Activated CD4-positive, alpha-beta T cell treated with anti-CD3 and anti-CD28 coated beads, Interleukin-10, Interleukin-2, amounts not matched to agents 100 ng/mL and 50 ng/mL, durations not matched to agents 16 hours and 8 hours (primary cell): ENCODE measurements at places on chromosomes 5 and 9.
A peak's percentile ranks its signal among the peaks of the same experiment; 100 is the strongest.

- DNase-seq = no peak
These were observed 163.8 kb upstream of the PAPPA start for GRCh38 chr9:115989831-115990230.

GRCh38 chr5:149228618-149229297, 42.9 kb upstream of the AFAP1L1 start:
- DNase-seq = no peak

DNA sequence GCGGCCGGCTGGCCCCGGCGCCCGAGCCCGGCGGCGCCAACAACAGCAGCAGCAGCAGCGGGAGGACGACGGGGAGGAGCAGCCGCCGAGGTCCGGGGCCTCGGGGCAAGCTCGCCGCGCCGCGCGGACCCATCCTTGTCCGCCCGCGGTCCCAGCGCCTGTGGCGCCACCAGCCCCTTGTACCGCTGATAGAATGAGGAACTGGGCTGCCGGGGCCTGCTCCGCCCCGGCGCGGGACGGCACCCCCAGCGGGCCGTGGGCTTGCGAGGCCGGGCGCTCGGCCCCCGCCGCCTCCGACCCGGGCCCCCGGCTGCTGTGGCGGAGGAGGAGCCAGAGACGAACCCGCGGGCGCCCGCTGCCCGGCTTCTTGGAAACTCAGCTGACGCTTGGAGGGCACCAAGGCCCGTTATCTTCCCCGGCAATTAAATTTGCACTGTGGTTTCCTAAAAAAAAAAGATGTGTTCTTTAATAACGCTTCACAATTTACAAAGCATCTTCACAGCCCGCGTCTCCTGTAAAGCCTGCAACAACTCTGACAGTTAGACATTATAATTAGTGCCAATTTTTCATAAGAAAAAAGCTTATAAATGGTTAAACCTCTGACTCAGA, at the start of gene ARSB:
TSS of gene ARSB (minus strand) at position 195 of the 609 bp plus-strand sequence. CDS start at position 133, 62 bp downstream.
- peak; percentile 76 for DNase-seq

GRCh38 chr5:172659909-172660628, 19.0 kb downstream of the NEURL1B start:
- no peak for DNase-seq

DNA sequence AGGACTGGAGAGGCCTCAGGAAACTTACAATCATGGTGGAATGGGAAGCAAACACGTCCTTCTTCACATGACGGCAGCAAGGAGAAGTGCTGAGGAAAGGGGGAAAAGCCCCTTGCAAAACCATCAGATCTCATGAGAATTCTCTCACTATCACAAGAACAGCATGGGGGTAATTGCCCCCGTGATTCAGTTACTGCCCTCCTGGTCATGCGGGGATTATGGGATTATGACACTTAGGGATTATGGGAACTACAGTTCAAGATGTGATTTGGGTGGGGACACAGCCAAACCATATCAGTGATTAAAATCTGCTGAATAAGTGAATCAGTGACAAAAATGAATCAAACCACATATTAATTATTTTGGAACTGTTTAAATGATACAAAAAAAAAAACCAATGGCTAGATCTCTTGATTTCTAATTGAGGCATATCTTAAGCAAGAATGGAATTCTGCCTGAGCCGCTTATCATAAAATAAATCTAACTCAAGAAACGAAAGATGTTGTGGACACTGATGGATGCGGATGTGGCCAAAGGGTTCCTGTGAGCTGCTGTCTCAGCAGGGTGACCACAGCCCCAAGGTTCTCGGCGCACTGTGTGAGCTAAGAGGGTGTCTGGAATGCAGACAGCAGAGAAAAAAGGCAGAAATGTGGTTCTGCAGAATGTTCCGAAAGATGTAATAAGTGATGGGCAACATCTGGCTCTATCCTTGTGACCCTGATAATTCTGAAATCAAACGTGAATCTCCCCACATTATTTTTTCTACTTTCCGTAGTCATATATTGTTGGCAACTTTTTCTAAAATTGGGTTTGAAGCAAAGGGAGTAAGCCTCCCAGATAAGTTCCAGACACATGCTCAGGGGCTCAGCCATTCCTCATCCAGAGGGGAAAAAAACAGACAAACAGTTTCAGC, 107.2 kb upstream of the ICE1 start:
- DNase-seq = no peak

- no peak for DNase-seq
These were observed 23.3 kb downstream of the SPZ1 start for GRCh38 chr5:80343067-80343466.

- no peak for DNase-seq
These were observed 88.3 kb downstream of the MAP1B start for GRCh38 chr5:72195581-72195980.

- no peak for DNase-seq
These were observed 161.7 kb downstream of the OXCT1 start for GRCh38 chr5:41708604-41708940.

DNA sequence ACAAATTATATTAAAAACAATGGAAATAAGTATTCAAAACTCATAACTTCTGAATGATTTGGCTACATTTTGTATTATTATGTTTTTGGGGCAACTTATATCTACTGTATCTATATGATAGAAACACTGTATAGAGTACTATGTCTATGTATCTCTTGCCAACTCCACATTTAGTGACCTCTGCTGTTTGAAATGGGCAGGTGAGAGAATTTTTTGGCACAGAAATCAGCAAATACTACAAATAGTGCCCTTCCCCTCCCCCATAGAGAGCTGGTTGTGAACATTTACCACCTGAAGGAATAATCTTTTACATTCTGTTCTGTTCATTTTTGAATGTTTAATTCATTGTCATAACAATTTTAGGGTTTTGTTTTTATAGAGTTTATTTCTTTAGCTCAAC, 545.3 kb downstream of the PDE4D start:
- no peak for DNase-seq

DNA sequence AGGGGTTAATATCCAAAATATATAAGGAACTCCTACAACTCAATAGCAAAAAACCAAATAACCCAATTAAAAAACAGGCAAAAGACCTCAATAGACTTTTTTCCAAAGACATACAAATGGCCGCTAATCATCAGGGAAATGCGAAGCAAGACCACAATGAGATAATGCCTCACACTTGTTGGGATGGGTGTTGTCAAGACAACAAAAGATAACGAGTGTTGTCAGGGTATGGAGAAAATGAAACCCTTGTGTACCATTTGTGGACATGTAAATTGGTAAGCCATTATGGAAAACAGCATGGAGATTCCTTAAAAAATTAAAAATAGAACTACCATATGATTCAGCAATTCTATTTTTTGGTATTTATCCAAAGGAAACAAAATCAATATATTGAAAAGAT, 620.2 kb downstream of the ACTL7B start:
- no peak for DNase-seq

- DNase-seq = no peak
These were observed 1164.5 kb downstream of the CDH12 start for GRCh38 chr5:21688655-21689054.

GRCh38 chr5:87649455-87649854, 236.7 kb upstream of the CCNH start:
- DNase-seq = no peak

DNA sequence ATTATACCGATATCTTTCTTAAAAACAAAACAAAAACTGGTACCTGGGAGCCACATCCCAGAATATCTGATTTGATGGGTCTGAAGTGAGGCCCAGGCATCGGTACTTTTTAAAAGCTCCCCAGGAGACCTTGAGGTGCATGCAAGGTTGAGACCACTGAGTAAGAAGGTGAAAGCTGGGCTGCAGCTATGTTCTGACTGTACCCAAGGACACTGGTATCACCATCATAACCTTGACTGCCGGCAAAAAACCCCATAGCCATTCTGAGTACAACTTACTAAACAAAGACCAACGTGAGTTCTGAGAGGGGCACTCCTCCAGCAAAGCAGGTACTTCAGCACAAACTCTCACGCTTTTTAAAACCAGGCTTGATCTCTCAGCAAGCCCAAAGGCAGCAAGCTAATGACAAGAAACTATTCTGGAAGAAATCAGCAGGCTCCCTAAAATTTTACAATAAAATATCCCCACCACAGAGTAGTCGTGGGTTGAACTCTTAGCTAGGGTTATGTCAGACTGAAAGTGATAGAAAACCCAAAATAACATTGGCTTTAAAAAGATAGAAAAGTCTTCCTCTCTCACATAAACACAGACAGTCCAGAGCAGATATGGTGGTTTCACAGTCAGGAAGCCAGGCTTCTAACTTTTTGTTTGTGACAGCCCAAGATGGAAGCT, 263.9 kb downstream of the SAXO1 start:
- DNase-seq = no peak

DNA sequence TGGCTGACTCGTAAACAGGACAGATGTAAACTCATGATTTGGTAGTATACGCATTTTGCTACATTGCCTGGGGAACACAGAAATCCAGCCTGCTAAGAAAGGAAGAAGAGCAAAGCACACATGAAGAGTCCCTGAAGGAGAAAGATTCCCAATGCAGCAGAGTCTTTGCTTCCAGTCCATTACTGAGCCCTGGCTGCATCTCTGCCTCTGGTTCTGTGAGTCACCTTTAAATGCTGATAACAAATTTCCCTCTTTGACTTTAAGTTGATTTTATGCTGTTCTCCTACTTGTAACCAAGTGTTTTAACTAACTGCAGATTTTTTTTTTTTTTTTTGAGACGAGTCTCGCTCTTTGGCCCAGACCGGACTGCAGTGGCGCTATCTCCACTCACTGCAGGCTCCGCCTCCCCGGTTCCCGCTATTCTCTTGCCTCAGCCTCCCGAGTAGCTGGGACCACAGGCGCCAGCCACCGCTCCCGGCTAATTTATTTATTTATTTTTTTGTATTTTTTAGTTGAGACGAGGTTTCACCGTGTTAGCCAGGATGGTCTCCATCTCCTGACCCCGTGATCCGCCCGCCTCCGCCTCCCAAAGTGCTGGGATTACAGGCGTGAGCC, 8.5 kb upstream of the PRXL2C start:
- no peak for DNase-seq

GRCh38 chr5:168552146-168552545, 23.0 kb downstream of the FBLL1 start:
- DNase-seq = no peak

DNA sequence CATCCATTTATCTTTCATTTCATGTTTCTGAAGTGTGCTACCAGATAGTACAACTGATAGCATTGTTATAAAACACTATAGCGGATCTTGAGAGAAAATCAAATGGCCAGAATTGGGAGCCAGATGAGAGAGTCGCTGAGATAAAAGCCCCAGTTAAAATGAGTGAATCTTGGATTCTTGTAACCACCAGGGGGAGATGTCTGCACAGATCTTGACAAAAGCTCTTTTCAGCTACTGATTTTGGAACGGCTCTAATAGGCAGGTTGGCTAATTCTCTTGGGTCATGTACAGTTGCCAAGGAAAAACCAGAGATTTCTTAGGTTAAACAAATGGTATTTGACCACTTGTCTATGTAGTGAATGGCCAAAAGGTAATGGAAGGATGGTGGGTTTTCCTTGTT, 21.7 kb downstream of the F2RL2 start:
- peak; percentile 69 for DNase-seq

GRCh38 chr9:104868303-104868686, 59.7 kb downstream of the ABCA1 start:
- DNase-seq = no peak

- DNase-seq = no peak
These were observed 376.4 kb downstream of the CTNND2 start for GRCh38 chr5:11527652-11528349.

GRCh38 chr9:79757881-79758669, 186.3 kb downstream of the TLE4 start:
- DNase-seq = no peak

GRCh38 chr5:1761453-1761755, 38.2 kb downstream of the MRPL36 start:
- DNase-seq = no peak

GRCh38 chr5:389197-389821, 53.7 kb upstream of the EXOC3 start:
- no peak for DNase-seq

- no peak for DNase-seq
These were observed 229.4 kb downstream of the CDK5RAP2 start for GRCh38 chr9:120350596-120350995.

DNA sequence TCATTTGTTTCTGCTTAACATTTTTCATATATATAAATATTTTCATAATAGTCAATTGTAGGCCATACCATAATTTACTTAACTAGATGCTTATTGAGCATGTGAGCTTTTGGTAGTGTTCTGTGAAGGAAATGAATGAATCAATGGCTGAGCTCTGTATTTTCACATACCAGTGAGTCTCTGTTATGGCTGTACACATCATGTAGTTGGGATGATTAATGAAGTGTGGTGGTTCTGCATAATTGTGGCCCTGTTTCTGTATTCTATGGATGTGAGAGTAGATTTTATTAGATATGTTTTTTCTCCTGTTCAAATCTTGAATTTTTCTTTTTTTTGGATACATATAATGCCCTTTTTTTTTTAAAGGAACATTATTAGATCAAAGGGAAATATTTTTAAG, 56.2 kb downstream of the CTNNA1 start:
- no peak for DNase-seq

DNA sequence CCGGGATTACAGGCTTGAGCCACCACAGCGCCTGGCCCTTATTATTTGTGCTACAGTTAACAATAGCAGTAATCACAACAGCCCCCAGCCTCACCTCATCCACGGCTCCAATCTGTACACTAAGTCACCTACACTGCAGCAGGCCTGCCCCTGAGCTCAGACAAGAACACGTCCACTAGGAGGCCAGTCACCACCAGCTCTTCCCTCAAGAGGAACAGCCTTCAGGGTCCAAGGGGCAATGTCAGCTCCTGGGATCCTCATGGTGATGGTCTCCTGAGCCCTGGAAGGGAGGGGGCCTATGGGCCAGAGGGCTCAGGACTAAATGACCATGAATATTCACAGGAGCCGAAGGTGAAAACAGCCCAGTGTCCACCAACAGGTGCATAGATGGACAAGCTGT, 67.7 kb downstream of the VAV2 start:
- DNase-seq = no peak

DNA sequence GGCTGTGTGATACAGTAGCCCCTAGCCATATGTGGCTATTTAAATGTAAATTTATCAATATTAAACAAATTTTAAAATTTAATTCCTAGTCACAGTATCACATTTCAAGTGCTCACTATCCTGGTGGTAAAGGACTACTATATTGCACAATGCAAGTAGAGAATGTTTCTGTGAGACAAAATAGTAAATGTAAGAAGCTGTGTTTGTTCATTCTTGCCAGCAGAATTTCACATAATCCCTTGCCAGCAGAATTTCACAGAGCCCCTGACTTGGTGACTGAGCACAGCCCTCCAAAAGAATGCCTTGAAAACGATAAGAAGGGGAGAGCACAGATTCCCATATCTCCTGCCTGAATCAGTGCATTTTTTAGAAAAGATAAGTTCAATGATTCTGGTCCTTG, 75.9 kb upstream of the SELENOP start:
- no peak for DNase-seq

- no peak for DNase-seq
These were observed 80.6 kb downstream of the COL5A1 start for GRCh38 chr9:134722120-134722701.

- no peak for DNase-seq
These were observed 75.4 kb upstream of the MAN2A1 start for GRCh38 chr5:109614301-109614700.

- peak; percentile 64 for DNase-seq
These were observed 666 bp downstream of the PPARGC1B start for GRCh38 chr5:149730620-149731331.
